ENCODE measurements at places on chromosomes 11 and 22.

- H3K36me3 ChIP-seq: no peaks in the 10 kb centered on the region
- DNase-seq: peak; percentile 61
- H3K4me3 ChIP-seq: no peak overlapping the region
- peaks cover 5% of the 10 kb centered on the region for H3K4me1 ChIP-seq
Measured at GRCh38 chr11:123235117-123235655, 40.1 kb upstream of the CLMP start.

- no peaks in the 10 kb centered on the region for H3K27me3 ChIP-seq
- H3K4me1 ChIP-seq: no peaks in the 10 kb centered on the region
- H3K27ac ChIP-seq: no peak overlapping the region
- DNase-seq: no peak
Measured at GRCh38 chr11:103322821-103323220, 213.6 kb downstream of the DYNC2H1 start.

DNA sequence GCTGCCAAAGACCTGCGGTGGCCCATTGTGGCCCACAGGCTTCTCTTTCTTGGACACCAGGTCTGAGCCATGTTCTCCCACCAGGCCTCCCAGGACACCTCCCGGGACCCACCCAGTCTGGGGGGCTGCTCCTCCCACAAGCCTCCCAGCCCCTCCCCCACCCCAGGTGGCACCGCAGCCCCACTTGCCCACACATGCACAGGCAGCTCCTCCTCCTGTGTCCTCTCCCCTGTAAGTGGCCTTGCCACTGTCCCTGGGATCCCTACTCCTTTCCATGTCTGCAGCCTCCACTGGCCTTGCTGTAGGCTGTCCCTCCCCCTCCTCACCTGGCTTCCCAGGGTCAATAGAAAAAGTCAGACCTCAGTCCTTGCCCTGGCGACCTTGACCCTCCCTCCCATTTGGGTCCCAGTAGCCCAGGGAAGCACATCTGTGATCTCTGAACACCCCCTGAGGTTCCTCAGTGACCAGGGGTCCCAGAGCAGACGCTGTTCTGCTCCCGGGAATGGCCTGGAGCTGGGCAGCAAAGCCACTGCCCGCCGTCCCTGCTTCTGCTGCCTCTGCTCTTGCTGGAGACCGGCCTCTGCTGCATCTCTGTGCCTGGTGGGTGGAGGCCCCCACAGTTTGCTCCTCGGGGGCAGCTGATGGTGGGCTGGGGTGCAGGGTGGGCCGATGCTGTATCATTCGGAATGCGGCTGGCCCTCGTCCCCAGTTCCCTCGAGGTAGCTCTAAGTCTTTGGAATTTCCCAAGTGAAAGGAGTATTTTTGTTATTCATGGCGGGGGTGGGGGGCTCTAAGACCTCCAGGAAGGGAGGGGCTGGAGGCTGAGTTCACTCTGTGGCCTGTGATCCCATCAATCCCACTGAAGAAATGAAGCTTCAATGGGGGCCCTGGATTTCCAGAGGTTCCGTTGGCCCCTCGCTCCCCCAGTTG lies 43.6 kb downstream of the ARHGAP8 start:
- DNase-seq: no peak
- no peaks in the 10 kb centered on the region for H3K4me1 ChIP-seq
- no peak overlapping the region for H3K4me3 ChIP-seq

DNA sequence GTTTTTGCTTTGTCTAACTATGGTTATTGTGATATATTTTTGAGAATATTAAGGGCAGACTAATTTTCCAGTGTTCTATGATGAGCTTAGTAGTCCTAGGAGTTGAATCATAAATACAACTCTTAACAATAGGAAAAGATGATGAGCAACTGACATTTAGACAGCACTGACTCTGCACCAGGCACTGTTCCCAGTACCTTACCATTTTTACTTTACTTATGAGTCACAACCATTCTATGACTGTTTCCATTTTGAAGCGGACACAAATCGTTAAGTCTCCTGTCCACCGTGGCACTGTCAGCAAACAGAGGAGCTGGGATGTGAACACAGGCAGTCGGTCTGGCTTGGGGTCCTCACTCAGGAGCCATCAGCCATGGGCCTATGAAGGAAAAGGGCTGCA lies 3.4 kb upstream of the SCGB2A2 start:
- DNase-seq: no peak
- no peak overlapping the region for H3K4me3 ChIP-seq
- H3K36me3 ChIP-seq: no peaks in the 10 kb centered on the region
- no peaks in the 10 kb centered on the region for H3K4me1 ChIP-seq
- H3K27ac ChIP-seq: no peak overlapping the region

- H3K36me3 ChIP-seq: no peaks in the 10 kb centered on the region
- peak; percentile 74 for DNase-seq
- peak overlapping the region; percentile 96 for H3K4me3 ChIP-seq
- H3K27ac ChIP-seq: peak overlapping the region; percentile 95
Measured at GRCh38 chr22:29268511-29269229, 602 bp downstream of the EWSR1 start.

- no peaks in the 10 kb centered on the region for H3K4me1 ChIP-seq
- no peaks in the 10 kb centered on the region for H3K36me3 ChIP-seq
- no peak for DNase-seq
- H3K27ac ChIP-seq: no peak overlapping the region
- H3K4me3 ChIP-seq: no peak overlapping the region
Measured at GRCh38 chr11:43521471-43521870, 159.1 kb upstream of the HSD17B12 start.

- no peaks in the 10 kb centered on the region for H3K36me3 ChIP-seq
- no peak overlapping the region for H3K4me3 ChIP-seq
- no peak for DNase-seq
Measured at GRCh38 chr11:62472063-62472884, 53.4 kb downstream of the SCGB1A1 start.

GRCh38 chr22:23067023-23067650 lies 3.2 kb upstream of the GNAZ start:
- no peak overlapping the region for H3K27ac ChIP-seq
- H3K36me3 ChIP-seq: no peaks in the 10 kb centered on the region
- H3K4me3 ChIP-seq: no peak overlapping the region

GRCh38 chr11:72759468-72759985 lies 7.3 kb upstream of the ARAP1 start:
- H3K4me1 ChIP-seq: no peaks in the 10 kb centered on the region
- no peak overlapping the region for H3K4me3 ChIP-seq
- no peak overlapping the region for H3K27ac ChIP-seq
- no peaks in the 10 kb centered on the region for H3K36me3 ChIP-seq
- no peak for DNase-seq
- H3K27me3 ChIP-seq: no peaks in the 10 kb centered on the region

GRCh38 chr11:111540114-111540936 lies at the start of gene LAYN:
Gene LAYN, plus strand, starts transcription at chr11:111540720. Its CDS starts 124 bp downstream, at chr11:111540844.
- no peaks in the 10 kb centered on the region for H3K36me3 ChIP-seq
- no peaks in the 10 kb centered on the region for H3K27me3 ChIP-seq
- peak within 1 kb of the TSS; percentile 65 for H3K4me3 ChIP-seq
- no peaks in the 10 kb centered on the region for H3K4me1 ChIP-seq
- DNase-seq: peak; percentile 55
- H3K27ac ChIP-seq: peak within 1 kb of the TSS; percentile 89

DNA sequence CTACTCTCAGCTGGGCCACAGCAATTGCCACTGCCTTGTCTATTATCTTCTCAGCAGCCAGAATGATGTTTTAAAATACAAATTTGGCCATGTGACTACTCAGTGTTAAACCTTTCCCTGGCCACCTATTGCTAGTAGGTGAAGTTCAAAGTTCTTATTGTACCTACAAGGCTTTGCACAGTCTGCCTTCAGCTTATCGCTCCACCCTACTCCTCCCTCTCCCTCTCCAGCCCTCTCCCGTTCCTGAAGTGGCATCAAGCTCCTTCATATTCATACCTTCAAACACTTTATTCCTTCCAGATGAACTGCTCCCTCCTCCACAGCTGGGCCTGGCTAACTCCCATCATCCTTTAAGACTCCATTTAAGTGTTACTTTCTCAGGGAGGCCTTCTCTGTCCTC lies 37.3 kb downstream of the OR10A6 start:
- H3K27ac ChIP-seq: peak overlapping the region; percentile 65
- H3K27me3 ChIP-seq: no peaks in the 10 kb centered on the region
- H3K4me3 ChIP-seq: no peak overlapping the region
- no peaks in the 10 kb centered on the region for H3K36me3 ChIP-seq
- H3K4me1 ChIP-seq: peaks cover 41% of the 10 kb centered on the region

GRCh38 chr11:6635082-6635932 lies 16.1 kb upstream of the TPP1 start:
- peaks cover 7% of the 10 kb centered on the region for H3K4me1 ChIP-seq
- H3K27me3 ChIP-seq: no peaks in the 10 kb centered on the region
- no peak overlapping the region for H3K4me3 ChIP-seq
- no peaks in the 10 kb centered on the region for H3K36me3 ChIP-seq
- no peak for DNase-seq

GRCh38 chr22:36397131-36398093 lies 9.6 kb upstream of the MYH9 start:
- no peaks in the 10 kb centered on the region for H3K27me3 ChIP-seq
- no peak overlapping the region for H3K27ac ChIP-seq
- H3K36me3 ChIP-seq: no peaks in the 10 kb centered on the region
- no peak for DNase-seq

DNA sequence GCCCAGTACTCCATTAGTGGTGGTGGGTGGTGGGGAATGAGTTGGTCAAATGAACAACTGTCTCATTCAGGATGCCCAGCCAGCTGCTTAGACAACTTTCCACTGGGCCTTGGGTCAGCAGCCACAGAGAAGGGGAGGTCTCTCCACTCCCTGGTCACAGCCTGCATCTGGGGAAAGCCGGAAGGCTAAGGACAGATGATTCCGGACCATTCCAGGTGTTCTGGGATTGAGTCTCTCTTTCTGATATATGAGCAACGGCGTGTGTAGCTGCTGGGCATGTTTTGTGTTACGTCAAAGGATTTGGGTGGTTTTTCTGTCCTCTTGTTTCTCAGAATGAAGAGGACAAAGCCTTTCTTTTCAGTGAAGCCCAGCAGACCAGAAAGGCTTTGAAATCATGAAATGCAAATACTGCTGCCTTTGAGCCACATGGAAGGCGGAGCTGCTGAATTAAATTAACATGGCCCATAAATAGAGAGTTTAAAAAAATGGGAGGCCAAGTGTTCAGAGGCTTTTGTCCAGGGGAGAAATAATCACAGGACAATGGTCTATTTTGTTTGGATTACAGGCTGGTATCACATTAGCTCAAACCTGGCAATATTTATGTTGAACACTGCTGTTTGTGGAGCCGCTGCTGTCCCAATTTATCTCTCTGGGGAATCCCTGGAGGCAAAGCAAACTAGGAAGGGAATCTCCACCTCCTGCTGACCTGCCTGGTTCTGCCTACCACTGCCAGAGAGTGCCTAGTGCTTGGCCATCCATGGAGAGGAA lies 234.4 kb upstream of the E2F8 start:
- H3K4me1 ChIP-seq: no peaks in the 10 kb centered on the region
- no peak overlapping the region for H3K4me3 ChIP-seq
- no peaks in the 10 kb centered on the region for H3K27me3 ChIP-seq
- no peaks in the 10 kb centered on the region for H3K36me3 ChIP-seq

DNA sequence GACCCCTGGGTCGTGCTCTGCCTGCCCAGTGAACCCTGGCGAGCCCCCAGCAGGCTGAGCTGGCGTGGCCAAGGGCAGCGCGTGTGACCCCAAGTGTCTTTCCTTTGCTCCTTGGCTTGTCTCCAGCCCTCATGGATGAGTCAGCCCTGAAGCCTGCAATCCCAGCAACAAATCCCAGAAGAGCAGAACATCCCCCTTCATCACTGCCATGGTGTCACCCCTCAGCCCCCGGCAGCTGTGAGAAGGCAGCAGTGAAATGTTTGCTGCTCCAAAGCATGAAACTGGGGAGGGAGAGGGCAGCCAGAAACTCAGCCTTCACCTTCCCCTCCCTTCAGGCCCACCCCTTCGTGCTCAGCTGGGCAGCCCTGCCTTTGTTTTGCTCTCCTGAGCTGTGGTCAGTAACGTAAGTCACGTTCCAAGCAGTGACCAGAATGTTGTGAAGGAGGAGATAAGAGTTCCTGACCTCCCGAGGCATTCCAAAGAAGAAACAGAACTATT lies 29.8 kb downstream of the ADAMTS15 start:
- peak overlapping the region; percentile 56 for H3K27ac ChIP-seq
- H3K36me3 ChIP-seq: no peaks in the 10 kb centered on the region
- no peak overlapping the region for H3K4me3 ChIP-seq

DNA sequence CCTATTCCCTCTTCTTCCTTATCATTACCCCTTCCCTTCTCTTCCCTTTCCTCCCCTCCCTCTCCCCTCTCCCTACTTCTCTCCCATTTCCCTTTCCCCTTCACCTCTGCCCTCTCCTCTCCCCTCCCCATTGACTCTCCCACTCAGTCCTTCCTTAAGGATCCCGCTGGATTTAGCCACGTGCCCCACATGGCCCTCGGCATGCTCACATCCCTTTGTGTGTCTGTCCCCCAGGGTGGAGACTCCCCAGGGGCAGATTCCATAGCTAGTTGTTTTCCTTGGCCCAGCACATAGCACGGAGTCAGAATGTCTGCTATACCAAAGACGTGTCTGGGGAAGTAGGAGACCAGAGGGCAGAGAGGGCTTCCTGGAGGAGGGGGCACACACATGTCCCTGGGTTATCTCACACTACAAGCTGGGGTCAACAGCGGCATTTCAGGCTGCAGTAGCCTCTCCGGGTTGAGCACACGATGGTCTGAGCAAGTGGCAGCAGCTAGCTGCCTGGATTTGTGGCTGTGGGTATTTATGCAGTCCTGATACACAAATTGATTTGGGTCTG lies 487.0 kb downstream of the TBC1D22A start:
- no peaks in the 10 kb centered on the region for H3K36me3 ChIP-seq
- no peak for DNase-seq
- H3K27me3 ChIP-seq: no peaks in the 10 kb centered on the region
- no peaks in the 10 kb centered on the region for H3K4me1 ChIP-seq

DNA sequence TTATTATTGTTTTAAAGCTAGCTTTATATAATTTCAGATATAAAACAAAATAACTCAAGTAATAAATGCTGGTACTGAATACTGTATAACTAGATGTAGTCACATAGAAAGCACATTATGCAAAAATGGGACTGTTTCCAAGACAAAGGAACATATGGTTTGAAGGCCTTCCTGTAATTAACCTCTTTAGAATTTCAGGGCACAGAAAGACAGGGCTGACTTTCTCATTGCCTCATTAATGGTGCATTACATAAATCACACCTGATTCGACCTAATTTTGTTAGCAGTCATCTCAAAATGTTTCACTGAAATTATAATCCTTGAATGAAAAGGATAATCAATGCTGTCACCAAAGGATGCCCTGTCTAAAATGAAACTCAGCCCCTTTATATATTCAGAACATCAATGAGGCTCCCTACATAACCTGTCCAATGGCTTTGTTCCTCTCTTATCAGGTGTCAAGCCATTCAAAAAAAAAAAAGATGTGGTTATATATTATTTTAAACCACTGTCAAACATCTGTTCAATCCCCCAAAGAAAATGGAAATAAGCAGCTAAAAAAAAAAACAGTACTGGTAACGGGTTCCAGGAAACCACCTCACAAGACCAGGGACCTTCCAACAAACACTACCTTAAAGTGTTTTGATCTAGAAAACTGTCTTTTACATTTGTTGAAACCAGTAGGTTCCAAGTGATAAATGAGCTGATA lies 77.4 kb downstream of the FAM168A start:
- H3K27me3 ChIP-seq: no peaks in the 10 kb centered on the region
- no peak for DNase-seq

- DNase-seq: no peak
- H3K4me3 ChIP-seq: no peak overlapping the region
- H3K4me1 ChIP-seq: peaks cover 27% of the 10 kb centered on the region
- H3K27me3 ChIP-seq: no peaks in the 10 kb centered on the region
Measured at GRCh38 chr11:12815931-12816494, 141.8 kb downstream of the TEAD1 start.
